ENCODE measurements at places on chromosomes 1 and 21. TPM values are rescaled to one million over a fixed set of nuclear protein-coding genes. Genes with fewer than 3 reads are reported as not detected.

The GPA33 gene
- not detected for total RNA-seq

The ITLN2 gene
- not detected for total RNA-seq

The OR2G2 gene
- total RNA-seq: not detected

The NTMT2 gene
- total RNA-seq: not detected

The LCE2B gene
- not detected for total RNA-seq

The CNKSR1 gene
- total RNA-seq: 1.2 TPM

DNA sequence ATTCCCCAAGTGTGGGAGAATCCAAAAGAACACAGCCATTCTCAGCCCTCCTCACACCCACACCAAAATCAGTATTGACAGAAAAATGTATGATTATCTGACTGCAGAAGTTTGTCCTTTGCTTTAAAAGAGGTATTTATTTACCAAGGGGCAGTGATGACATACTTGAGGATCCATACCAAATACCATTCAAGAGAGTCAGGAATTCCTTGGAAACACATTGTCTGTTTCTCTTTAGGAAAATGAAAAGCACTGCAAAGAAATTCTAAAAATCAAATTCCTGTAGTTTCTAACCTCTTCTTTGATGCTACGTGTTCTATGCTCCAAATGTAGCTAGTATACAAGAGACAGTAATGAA, 509.6 kb upstream of the CXADR start:
- H3K4me3 ChIP-seq: no peak overlapping the region
- no peaks in the 10 kb centered on the region for H3K27me3 ChIP-seq
- H3K27ac ChIP-seq: no peak overlapping the region
- H3K36me3 ChIP-seq: no peaks in the 10 kb centered on the region

DNA sequence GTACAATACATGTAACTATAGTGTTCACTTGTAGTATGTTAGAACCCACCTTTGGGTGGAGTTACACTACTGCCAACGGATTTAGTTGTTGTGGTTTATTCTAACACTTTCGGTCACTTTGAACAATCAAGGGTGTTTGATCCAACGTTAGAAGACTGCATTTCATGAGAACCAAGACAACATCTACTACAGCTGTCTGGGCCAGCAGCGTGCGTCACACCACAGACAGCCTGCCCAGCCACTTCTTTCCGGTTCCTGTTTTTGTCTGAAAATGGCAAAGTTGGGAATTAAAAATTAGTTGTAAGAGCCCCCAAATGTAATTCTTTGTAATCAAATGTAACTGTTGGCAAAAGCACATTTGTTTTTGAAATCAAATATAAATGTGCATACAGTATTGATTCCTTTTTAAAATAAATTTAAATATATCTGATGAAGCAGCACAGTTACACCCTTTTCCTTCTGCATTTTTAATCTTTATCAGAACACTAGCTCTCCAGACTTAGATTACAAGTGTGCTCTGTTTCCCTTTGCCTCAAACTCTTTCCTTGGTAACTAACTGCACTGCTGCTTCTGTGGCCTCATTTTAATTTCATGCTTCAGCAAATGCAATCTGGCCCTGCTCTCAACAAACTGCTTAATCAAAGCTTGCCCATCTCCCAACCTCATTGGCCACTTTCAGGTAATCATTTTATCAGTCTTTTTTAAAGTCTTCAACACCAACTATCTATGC, 86.6 kb upstream of the DPH5 start:
- peak; percentile 82 for DNase-seq
- peaks cover 59% of the 10 kb centered on the region for H3K4me1 ChIP-seq
- peak overlapping the region; percentile 98 for H3K27ac ChIP-seq
- H3K27me3 ChIP-seq: no peaks in the 10 kb centered on the region
- H3K4me3 ChIP-seq: peak overlapping the region; percentile 40

- no peak overlapping the region for H3K4me3 ChIP-seq
- H3K27me3 ChIP-seq: no peaks in the 10 kb centered on the region
- no peaks in the 10 kb centered on the region for H3K36me3 ChIP-seq
- DNase-seq: no peak
- no peak overlapping the region for H3K27ac ChIP-seq
Observed at GRCh38 chr21:35072557-35072956, 23.5 kb upstream of the RUNX1 start.

DNA sequence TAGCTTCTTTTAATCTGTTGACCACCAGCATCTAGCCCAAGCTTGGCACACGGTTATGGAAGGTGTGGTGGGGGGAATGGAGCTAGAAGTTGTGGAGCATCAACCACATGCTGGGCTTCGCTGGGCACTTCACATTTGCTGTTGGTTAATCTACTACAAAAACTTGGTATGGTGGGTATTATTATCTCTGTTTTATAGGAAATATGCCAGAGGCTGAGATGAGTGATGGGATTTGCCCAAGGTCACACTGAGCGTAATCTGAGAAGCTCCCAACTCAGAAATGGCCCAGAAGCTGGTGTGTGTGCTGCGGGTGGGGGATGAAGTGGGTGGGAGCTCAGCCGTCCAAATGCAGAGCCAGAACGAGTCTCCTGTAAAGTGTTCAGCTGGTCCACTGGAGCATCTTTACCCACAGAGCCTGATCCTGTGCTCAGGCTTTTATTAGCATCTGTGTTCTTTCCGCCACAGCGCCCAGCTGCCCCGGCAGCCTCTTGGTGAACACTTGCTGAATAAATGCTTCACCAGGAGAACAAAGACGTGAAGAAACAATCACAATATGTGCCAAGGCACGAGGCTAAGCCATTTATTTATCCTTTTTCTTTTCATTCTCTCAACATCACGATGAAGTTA, 98.6 kb upstream of the JUN start:
- no peak for DNase-seq
- H3K27ac ChIP-seq: no peak overlapping the region
- peaks cover 31% of the 10 kb centered on the region for H3K4me1 ChIP-seq
- no peaks in the 10 kb centered on the region for H3K27me3 ChIP-seq
- H3K4me3 ChIP-seq: no peak overlapping the region
- no peaks in the 10 kb centered on the region for H3K36me3 ChIP-seq

GRCh38 chr1:247386687-247387086, 29.3 kb upstream of the NLRP3 start:
- H3K4me1 ChIP-seq: peaks cover 18% of the 10 kb centered on the region
- H3K27ac ChIP-seq: no peak overlapping the region
- H3K4me3 ChIP-seq: no peak overlapping the region
- DNase-seq: no peak
- H3K27me3 ChIP-seq: no peaks in the 10 kb centered on the region
- H3K36me3 ChIP-seq: no peaks in the 10 kb centered on the region

DNA sequence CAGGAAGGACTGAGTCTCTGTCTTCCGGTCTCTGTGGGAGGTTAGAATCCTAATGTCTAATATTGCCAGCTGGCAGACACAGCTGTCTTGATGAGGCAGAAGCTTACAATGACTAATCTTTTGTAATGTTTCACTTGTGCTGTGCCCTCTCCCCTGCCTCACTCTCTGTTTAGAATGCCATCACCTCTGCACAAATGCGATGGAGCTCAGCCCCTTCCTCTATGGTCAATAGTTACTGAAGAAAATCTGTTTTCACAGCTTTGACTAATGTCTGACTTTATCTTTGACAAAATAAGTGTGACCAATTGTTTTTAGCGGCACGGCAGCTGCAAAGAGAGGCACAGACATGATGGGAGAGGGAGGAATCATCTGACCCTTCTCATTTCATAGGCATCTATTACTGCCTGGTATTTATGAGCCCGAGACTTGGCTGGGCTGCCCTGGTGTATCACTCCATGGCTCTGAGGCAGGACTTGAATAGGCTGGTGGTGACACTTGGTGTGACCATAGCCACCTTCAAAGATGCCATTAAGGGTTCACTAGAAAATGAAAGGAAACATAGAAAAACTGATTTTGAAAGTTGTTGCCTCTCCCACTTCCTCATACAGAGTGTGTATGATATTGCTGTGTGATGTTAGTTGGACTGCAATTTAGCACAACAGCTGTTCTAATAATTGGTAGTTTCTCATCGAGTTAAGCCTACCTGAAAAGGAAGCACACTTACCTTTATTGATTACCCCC, 163.2 kb upstream of the NBPF11 start:
- H3K27ac ChIP-seq: no peak overlapping the region
- peaks cover 25% of the 10 kb centered on the region for H3K4me1 ChIP-seq
- no peak for DNase-seq
- H3K4me3 ChIP-seq: no peak overlapping the region
- H3K36me3 ChIP-seq: no peaks in the 10 kb centered on the region
- H3K27me3 ChIP-seq: peaks cover 41% of the 10 kb centered on the region

GRCh38 chr1:86522240-86522639, 24.6 kb upstream of the CLCA4 start:
- no peak overlapping the region for H3K27ac ChIP-seq
- H3K4me1 ChIP-seq: no peaks in the 10 kb centered on the region
- no peak overlapping the region for H3K4me3 ChIP-seq
- DNase-seq: no peak
- H3K36me3 ChIP-seq: no peaks in the 10 kb centered on the region

DNA sequence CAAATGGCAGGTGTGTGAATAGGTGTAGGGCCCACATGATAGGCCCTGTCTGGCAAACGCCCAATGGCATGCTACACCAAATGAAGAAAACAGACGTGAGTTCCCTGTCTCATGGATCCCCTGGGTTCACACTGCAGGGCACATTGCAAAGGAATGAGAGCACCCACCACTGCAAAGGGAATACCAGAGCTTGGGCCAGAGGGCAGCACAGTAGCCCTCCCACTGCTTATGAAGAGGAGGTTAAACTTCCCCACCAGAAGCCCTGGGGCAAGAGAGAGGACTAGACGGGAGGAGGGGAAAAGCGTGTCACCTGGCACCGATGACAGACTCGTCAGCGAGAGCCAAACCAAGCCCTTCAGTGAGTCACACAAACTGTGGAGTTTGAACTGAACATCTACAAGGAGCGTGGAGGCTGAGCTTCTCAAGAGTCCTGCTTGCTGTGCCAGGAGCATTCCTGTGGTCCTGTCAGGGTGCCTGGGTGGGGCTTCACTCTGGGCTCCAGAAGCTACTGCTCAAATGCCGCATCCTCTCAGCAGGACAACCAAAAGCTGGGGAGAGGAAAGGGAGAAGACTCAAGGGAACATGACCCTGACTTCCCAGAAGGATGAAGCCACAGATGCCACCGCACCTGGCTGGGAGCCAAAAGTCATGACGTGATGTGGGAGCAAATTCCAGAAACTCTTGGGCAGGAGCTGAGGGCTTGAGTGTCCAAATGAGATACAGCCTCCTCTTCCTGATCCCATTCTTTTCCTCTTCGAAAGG, 61.1 kb downstream of the TOMM20 start:
- peak; percentile 46 for DNase-seq
- H3K4me3 ChIP-seq: no peak overlapping the region
- H3K4me1 ChIP-seq: peaks cover 24% of the 10 kb centered on the region
- H3K36me3 ChIP-seq: no peaks in the 10 kb centered on the region
- H3K27ac ChIP-seq: no peak overlapping the region

GRCh38 chr1:25641931-25642573, 25.5 kb downstream of the MAN1C1 start:
- peak overlapping the region; percentile 40 for H3K4me3 ChIP-seq
- H3K27ac ChIP-seq: peak overlapping the region; percentile 62
- H3K4me1 ChIP-seq: peaks cover 57% of the 10 kb centered on the region
- peaks cover 21% of the 10 kb centered on the region for H3K36me3 ChIP-seq

GRCh38 chr1:13824626-13825025, 124.6 kb downstream of the PRDM2 start:
- H3K27me3 ChIP-seq: no peaks in the 10 kb centered on the region
- H3K36me3 ChIP-seq: peaks cover 2% of the 10 kb centered on the region
- peaks cover 3% of the 10 kb centered on the region for H3K4me1 ChIP-seq

- H3K27me3 ChIP-seq: no peaks in the 10 kb centered on the region
- no peak overlapping the region for H3K27ac ChIP-seq
- no peak for DNase-seq
- no peak overlapping the region for H3K4me3 ChIP-seq
- no peaks in the 10 kb centered on the region for H3K4me1 ChIP-seq
- peaks cover 3% of the 10 kb centered on the region for H3K36me3 ChIP-seq
Observed at GRCh38 chr1:10594595-10595223, 120.0 kb downstream of the PEX14 start.

GRCh38 chr1:227758366-227758765, 23.1 kb downstream of the SNAP47 start:
- peaks cover 20% of the 10 kb centered on the region for H3K36me3 ChIP-seq
- DNase-seq: peak; percentile 29
- H3K27me3 ChIP-seq: no peaks in the 10 kb centered on the region
- H3K4me3 ChIP-seq: no peak overlapping the region
- H3K4me1 ChIP-seq: peaks cover 53% of the 10 kb centered on the region

DNA sequence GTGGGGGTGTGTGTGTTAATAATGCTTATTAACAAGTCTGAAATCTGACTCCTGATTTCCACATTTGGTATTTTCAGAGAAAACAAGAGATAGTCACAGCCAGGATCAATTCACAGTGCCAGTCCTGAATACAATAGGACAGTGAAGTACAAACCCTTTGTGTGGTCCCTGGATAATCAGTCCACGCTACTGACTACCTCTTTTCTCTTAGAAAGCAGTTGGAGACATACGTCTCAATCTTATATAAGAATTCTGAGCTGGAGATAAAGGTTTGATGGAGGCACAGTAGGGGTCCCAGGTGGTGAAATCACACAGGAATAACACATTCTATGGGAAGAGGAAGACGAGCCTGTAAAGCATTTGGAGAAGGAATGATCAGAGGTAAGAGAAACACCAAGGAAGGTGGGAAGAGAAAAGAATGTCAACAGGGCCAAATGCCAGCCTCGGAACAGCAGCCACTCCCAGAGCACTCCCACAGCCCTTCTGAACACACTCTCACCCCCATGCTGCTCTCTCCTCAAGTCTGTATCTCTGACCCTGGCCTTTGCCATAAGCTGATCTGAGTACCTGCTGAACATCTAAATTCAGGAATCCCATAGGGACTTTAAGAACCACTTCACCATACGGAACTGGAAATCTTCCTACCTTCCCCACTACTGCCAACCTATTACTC, 48.6 kb downstream of the TRAF5 start:
- H3K4me3 ChIP-seq: no peak overlapping the region
- peak overlapping the region; percentile 14 for H3K27ac ChIP-seq
- H3K27me3 ChIP-seq: no peaks in the 10 kb centered on the region

DNA sequence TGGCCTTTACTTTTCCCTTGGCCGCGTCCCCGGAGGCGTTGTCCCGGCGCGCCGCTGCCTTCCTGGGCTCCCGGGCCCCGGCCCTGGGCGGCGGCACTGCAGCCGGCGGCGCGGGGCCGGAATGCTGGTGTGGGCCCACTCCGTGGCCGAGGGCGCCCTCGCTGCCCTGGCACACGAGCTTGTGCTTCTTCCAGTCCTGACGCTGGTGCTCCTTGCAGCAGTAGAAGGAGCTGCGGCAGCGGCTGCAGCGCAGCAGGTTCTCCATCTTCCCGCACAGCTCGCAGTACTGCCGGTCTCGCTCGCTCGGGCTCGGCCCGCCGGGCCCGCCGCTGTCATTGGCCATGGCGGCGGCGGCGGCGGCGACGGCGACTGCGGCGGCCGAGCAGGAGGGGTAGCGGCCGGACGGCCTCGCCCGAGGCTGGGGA, 529 bp downstream of the EGLN1 start:
- peaks cover 4% of the 10 kb centered on the region for H3K27me3 ChIP-seq
- H3K36me3 ChIP-seq: peaks cover 37% of the 10 kb centered on the region
- peaks cover 36% of the 10 kb centered on the region for H3K4me1 ChIP-seq

DNA sequence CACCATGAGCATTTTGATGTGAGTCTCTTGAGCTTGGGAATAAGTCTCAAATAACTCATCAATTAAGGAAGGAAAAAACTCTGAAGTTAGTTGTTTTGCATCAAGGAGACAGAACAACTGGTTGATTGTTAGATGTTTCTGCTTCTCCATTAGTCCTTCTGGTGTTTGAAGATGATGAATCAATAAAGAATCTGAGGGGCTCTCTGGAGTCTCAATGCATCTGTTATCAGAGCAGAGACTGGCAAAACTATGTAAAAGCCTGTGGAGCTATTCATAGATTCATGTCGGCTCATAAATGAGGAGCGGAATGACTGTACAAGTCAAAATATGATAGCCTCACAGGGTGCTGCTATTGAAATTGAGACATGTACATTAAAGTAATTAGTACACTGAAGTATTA, 73.3 kb upstream of the ZC3H11B start:
- DNase-seq: no peak
- no peaks in the 10 kb centered on the region for H3K27me3 ChIP-seq
- H3K4me3 ChIP-seq: no peak overlapping the region
